Endothelial cell of umbilical vein (primary cell): ENCODE measurements at places on chromosomes 2 and 18. TPM values are rescaled to one million over a fixed set of nuclear protein-coding genes. Genes with fewer than 3 reads are reported as not detected.

GPR35 gene
- total RNA-seq: 0.25 and 0.33 TPM in 2 replicates

PCARE gene
- total RNA-seq: not detected in 2 replicates

SLC20A1 gene
- 141 and 149 TPM in 2 replicates for total RNA-seq

TCF7L1 gene
- 13.2 and 17.4 TPM in 2 replicates for total RNA-seq

FBXO15 gene
- not detected in 2 replicates for total RNA-seq
